Epithelial cell of alveolus of lung (primary cell): ENCODE measurements at places on chromosomes 6 and 20. TPM values are rescaled to one million over a fixed set of nuclear protein-coding genes. Genes with fewer than 3 reads are reported as not detected.

The LIN28B gene
- total RNA-seq: not detected in 2 replicates

The PRR18 gene
- 0.13 TPM in 1 of 2 replicates, not detected in the other for total RNA-seq

The TRDN gene
- total RNA-seq: not detected in 2 replicates

The CST7 gene
- total RNA-seq: not detected in 2 replicates

The WFDC12 gene
- not detected in 2 replicates for total RNA-seq

The LAMA4 gene
- 88.0 and 124 TPM in 2 replicates for total RNA-seq

The FNDC1 gene
- total RNA-seq: 0.65 TPM in 1 of 2 replicates, not detected in the other
